Suprapubic skin (tissue), 4 donors: ENCODE measurements at places on chromosomes 1 and 21.

- H3K27ac ChIP-seq, result no peak overlapping the region
- H3K4me3 ChIP-seq, result peak overlapping the region; percentile 93
- DNase-seq, result no peak
- no peaks in the 10 kb centered on the region for H3K27me3 ChIP-seq
- peaks cover 38% of the 10 kb centered on the region for H3K4me1 ChIP-seq
- H3K36me3 ChIP-seq, result peaks cover 2% of the 10 kb centered on the region
These were observed 1.5 kb upstream of the PRDX6 start for GRCh38 chr1:173475564-173476196.

DNA sequence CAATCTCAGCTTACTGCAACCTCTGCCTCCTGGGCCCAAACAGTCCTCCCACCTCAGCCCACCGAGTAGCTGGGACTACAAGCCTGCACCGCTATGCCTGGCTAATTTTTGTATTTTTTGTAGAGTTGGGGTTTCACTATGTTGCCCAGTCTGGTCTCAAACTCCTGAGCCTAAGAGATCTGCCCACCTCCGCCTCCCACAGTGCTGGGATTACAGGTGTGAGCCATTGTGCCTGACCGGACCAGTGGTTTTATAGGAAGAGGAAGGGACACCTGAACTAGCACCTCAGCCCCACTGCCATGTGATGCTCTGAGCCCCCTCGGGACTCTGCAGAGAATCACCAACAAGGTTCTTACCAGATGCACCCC lies 4.1 kb downstream of the CRYBG2 start:
- peaks cover 34% of the 10 kb centered on the region for H3K4me1 ChIP-seq
- H3K4me3 ChIP-seq, result no peak overlapping the region
- DNase-seq, result no peak
- H3K36me3 ChIP-seq, result peaks cover 5% of the 10 kb centered on the region

GRCh38 chr1:155011004-155011416 lies 8.4 kb downstream of the ZBTB7B start:
- no peaks in the 10 kb centered on the region for H3K27me3 ChIP-seq
- peak overlapping the region; percentile 96 for H3K27ac ChIP-seq
- no peak for DNase-seq
- peaks cover 91% of the 10 kb centered on the region for H3K4me1 ChIP-seq

- H3K27me3 ChIP-seq, result no peaks in the 10 kb centered on the region
- H3K4me1 ChIP-seq, result peaks cover 14% of the 10 kb centered on the region
- peak overlapping the region; percentile 35 for H3K27ac ChIP-seq
- no peak for DNase-seq
- H3K36me3 ChIP-seq, result no peaks in the 10 kb centered on the region
These were observed 67.8 kb downstream of the NTMT2 start for GRCh38 chr1:170213596-170213995.

- no peak overlapping the region for H3K27ac ChIP-seq
- H3K4me1 ChIP-seq, result no peaks in the 10 kb centered on the region
- peaks cover 33% of the 10 kb centered on the region for H3K27me3 ChIP-seq
- no peaks in the 10 kb centered on the region for H3K36me3 ChIP-seq
- DNase-seq, result no peak
- H3K4me3 ChIP-seq, result no peak overlapping the region
These were observed 88.5 kb upstream of the NFASC start for GRCh38 chr1:204782118-204782700.

- H3K4me1 ChIP-seq, result no peaks in the 10 kb centered on the region
- no peak overlapping the region for H3K27ac ChIP-seq
- no peak overlapping the region for H3K4me3 ChIP-seq
- DNase-seq, result no peak
These were observed 539.2 kb upstream of the OLFM3 start for GRCh38 chr1:102535829-102536505.

DNA sequence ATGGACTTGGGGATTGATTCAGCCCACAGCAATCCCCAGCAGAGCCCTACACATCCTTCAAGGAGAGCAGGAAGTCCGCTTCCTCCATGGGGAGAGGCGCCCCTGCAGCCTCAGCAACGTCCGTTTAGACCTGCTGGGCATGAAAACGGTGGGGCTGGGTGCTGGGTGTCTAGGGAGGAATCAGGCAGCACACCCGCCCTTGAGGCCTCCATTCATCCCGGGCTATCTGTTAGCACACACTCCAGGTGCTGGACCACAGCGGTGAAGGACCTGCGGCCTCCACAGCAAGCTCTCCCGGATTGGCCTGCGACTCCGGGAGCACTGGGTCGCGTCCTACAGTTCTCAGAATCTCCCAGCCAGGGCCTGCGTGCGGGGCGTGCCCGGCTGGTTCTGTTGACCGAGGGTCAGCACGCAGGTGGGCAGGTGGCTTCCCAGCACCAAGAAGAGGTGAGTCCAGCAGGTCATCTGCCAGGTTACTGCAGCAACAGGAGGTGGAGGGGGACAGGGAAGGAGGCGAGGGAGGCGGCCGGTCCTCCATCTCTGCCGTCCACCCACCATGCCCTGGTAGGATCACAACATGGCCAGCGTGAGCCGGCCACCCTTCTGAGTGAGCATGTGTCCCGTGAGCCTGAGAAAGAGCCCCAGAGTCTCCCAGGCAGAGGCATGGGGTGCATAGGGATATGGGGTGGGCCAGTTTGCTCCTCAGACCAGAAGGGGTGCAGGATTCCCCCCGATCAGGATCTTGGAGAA lies 96.6 kb downstream of the RIPK4 start:
- H3K27ac ChIP-seq, result no peak overlapping the region
- H3K4me3 ChIP-seq, result no peak overlapping the region
- DNase-seq, result peak; percentile 53
- H3K27me3 ChIP-seq, result peaks cover 2% of the 10 kb centered on the region

- H3K4me1 ChIP-seq, result no peaks in the 10 kb centered on the region
- H3K36me3 ChIP-seq, result peaks cover 92% of the 10 kb centered on the region
- DNase-seq, result no peak
- H3K27me3 ChIP-seq, result no peaks in the 10 kb centered on the region
- H3K27ac ChIP-seq, result no peak overlapping the region
These were observed 40.5 kb downstream of the S100B start for GRCh38 chr21:46564391-46564790.

DNA sequence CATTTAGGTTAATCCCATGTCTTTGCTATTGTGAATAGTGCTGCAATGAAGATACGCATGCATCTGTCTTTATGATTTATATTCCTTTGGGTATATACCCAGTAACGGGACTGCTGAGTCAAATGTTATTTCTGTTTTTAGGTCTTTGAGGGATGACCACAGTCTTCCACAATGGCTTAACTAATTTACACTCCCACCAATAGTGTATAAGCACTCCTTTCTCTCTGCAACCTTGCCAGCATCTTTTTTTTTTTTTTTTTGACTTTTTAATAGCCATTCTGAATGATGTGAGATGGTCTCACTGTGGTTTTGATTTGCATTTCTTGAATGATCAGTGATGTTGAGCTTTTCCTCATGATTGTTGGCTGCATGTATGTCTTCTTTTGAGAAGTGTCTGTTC lies 33.5 kb downstream of the ASH1L start:
- no peak overlapping the region for H3K27ac ChIP-seq
- DNase-seq, result no peak
- H3K27me3 ChIP-seq, result no peaks in the 10 kb centered on the region
- peaks cover 8% of the 10 kb centered on the region for H3K4me1 ChIP-seq

- no peak for DNase-seq
- H3K27ac ChIP-seq, result peak overlapping the region; percentile 96
- H3K4me1 ChIP-seq, result peaks cover 52% of the 10 kb centered on the region
- peaks cover 14% of the 10 kb centered on the region for H3K36me3 ChIP-seq
- peaks cover 7% of the 10 kb centered on the region for H3K27me3 ChIP-seq
These were observed 939 bp upstream of the CCN1 start for GRCh38 chr1:85579622-85580021.

- H3K4me1 ChIP-seq, result peaks cover 7% of the 10 kb centered on the region
- H3K27ac ChIP-seq, result no peak overlapping the region
- no peak overlapping the region for H3K4me3 ChIP-seq
- no peak for DNase-seq
- peaks cover 34% of the 10 kb centered on the region for H3K27me3 ChIP-seq
These were observed 9.0 kb upstream of the RHBG start for GRCh38 chr1:156359973-156360372.

DNA sequence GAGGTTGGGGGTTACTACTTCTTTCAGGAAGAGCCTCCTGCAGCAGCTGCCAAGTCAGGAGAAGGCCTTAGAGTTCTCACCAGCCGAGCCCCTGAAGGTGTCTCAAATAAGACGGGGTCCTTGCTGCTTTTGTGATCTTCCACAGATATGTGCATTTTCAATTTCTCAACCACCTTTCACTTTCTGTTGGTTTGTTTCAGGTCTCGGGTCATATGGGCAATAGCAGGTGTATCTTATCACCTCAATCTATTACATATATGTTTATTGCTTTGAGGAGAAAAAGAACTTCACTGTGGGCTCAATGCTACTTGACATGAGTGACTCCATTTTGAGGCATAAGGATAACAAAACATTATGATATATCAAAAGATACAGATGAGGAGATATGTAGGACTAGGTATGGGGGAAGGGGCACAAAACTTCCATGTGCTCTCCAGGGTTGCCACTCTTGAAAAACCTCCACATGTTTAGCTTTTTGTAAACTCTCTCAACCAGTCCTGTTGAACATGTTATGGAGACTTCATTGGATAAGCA lies 1171.4 kb upstream of the ADGRL2 start:
- no peak overlapping the region for H3K4me3 ChIP-seq
- no peaks in the 10 kb centered on the region for H3K27me3 ChIP-seq
- DNase-seq, result no peak
- no peak overlapping the region for H3K27ac ChIP-seq
- no peaks in the 10 kb centered on the region for H3K36me3 ChIP-seq

DNA sequence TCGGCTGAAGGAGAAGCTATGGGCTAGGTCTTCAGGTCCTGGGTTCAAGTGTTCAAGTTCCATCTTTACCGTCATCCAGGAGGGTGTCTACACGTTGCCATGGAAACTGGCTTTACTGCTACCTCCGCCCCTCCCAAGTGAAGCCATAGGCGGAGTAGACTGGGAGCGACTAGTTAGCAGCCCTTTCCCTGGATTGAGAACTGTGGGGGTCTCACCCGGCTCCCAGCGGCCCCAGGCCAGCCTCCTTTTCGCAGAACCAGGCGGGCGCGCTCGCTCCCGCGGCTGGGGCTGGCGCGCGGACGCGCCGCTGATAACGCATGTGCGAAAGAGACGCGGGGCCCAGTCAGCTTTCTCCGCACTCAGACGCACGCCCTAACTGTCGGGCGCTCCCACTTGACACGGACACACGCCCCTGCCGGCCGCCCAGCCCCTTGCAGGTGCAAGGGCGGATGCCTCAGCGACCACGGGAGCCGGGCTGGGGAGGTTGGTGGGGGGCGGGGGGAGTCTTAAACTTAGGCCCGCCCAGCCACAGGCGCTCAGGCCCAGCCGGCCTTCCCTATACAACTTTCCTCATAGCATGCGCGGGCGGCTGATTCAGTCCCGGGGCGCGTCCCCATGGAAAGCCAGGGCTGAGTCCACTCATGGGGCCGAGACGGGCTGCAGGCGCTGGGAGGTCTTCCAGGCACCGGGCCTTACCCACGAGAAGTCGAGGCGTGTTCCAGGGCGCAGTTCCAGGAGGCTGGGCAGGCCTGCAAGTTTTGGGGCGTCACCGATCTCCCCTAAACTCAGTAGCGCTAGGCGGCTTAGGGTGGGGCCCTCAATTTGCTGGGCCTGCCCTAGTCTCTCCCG lies 7.4 kb downstream of the EFNA4 start:
- peak overlapping the region; percentile 48 for H3K4me3 ChIP-seq
- peak overlapping the region; percentile 80 for H3K27ac ChIP-seq
- H3K36me3 ChIP-seq, result peaks cover 14% of the 10 kb centered on the region
- peaks cover 64% of the 10 kb centered on the region for H3K4me1 ChIP-seq
- no peaks in the 10 kb centered on the region for H3K27me3 ChIP-seq

DNA sequence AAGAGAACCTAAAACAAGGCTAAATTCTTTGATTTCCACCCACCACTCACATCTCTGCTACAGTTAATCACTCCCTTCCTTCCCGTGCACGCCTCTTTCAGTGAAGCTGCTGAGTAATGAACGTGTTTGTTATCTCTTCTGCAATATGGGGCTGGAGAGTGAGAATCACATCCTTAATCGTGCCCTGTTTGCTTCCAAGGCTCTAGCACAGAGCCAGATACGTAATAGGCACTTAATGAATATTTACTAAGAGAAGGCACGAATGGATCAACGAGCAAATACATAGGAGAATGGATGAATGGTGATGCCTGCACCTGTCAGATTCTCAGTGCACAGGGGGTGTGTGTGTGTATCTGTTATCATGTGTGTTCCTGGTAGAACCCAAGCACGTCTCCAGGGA lies 22.1 kb upstream of the FAM43B start:
- H3K36me3 ChIP-seq, result no peaks in the 10 kb centered on the region
- peaks cover 30% of the 10 kb centered on the region for H3K27me3 ChIP-seq
- no peak overlapping the region for H3K4me3 ChIP-seq
- H3K4me1 ChIP-seq, result no peaks in the 10 kb centered on the region

GRCh38 chr1:70583522-70583921 lies 172.5 kb downstream of the CTH start:
- no peaks in the 10 kb centered on the region for H3K4me1 ChIP-seq
- DNase-seq, result no peak
- no peaks in the 10 kb centered on the region for H3K27me3 ChIP-seq
